ENCODE measurements at places on chromosomes 16 and 17.
A peak's percentile ranks its signal among the peaks of the same experiment; 100 is the strongest.

DNA sequence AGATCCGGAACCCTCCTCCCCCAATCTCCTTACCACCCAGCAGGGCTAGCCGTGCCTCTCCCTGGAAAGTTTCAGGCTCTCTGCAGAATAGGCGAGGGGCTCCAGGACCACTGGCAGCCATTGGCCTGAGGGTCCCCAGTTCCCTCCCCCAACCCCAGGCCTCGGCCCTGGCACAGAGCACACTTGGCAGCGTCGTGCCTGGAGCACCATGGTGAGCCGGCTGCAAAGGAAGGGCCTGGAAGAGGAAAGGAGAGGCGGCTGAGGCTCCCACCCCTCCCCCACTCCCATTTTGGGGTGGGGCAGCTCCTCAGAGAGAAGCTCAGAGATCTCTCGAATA, 369 bp upstream of the BTBD17 start:
- no peak for DNase-seq

DNA sequence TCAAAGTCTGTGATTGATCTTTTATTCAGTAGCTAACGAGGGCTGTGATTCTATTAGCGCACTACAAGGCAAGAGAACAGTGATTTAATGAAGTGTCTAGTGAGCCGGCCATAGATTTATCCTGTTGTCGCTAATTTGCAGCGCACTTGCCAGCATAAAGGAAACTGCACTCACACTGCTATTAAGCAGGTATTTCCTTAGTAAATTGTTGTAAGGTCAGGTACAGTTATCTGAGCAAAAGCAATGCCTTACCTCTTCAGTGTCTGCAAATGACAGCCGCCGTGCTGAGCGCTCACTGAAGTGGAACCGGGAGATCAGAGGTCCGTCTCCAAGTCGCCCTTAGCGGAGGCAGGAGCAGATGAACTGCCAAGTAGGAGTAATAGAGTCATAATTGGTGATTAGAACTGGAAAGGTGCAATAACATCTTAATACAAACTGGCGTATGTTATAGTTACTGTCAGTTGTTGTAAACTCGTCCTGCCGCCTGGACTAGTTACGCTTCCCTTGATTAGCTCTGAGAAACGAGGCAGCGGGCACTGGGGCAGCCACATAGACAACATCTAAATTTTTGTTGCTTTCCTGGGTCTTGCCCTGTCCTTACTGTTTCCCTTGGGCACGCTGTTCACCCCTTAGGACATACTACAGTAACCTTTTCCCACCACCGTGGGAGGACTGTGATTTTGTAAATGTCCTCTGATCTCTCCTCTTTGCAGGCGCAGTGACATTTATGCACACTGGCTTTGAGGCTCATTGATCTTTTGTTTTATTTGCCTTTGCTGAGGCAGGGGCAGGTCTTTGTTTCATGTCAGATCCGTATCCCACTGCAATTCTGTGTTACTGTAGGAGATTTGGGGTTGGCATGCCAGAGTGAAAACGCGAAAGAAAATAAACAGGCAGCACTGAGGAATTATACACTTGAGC, 363.1 kb downstream of the WWOX start:
- DNase-seq = no peak

GRCh38 chr17:44023545-44024270, 8.9 kb upstream of the TMEM101 start:
- no peak for DNase-seq

DNA sequence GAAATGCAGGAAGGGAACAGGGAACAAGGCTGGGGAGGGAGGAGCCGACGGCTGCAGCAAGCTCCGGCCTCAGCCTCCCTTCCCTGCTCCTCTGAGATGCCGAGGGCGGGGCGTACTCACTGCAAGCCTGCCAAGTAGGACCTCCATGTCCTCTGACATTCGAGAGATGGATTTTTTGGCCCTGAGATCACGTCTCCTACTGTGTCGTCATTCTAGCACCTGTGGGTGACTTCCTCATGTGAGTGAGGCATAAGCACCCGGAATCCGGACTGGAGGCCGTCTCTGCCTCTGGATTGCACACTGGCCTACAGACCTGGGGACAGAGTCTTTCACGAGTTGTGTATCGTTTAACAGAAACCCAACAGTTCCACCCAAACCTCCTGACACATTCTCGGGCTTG, 14.5 kb downstream of the MRM3 start:
- DNase-seq = no peak

GRCh38 chr16:50282010-50282538, 15.7 kb downstream of the ADCY7 start:
- DNase-seq = peak; percentile 43

- DNase-seq = no peak
Measured at GRCh38 chr16:85941863-85942644, 43.1 kb downstream of the IRF8 start.

GRCh38 chr17:74775409-74776043, 619 bp downstream of the NAT9 start:
- no peak for DNase-seq

- DNase-seq = no peak
Measured at GRCh38 chr17:50891577-50891989, 25.4 kb upstream of the TOB1 start.
